Aorta (tissue), 5 donors: ENCODE measurements at places on chromosomes 11 and 22. TPM values are rescaled to one million over a fixed set of nuclear protein-coding genes. Genes with fewer than 3 reads are reported as not detected.
A peak's percentile ranks its signal among the peaks of the same experiment; 100 is the strongest.

The THY1 gene
- 19.3 TPM for total RNA-seq

The HPS5 gene
- 22.6 TPM for total RNA-seq

The PRG3 gene
- not detected for total RNA-seq

The FKBP2 gene
- total RNA-seq: 50.2 TPM

The NCF4 gene
- total RNA-seq: 22.9 TPM

The CENPM gene
- 0.58 TPM for total RNA-seq

The DEFB131B gene
- not detected for total RNA-seq

The CCDC83 gene
- not detected for total RNA-seq

GRCh38 chr11:42013656-42014201, 554.3 kb upstream of the LRRC4C start:
- DNase-seq: no peak
- no peak overlapping the region for H3K27ac ChIP-seq
- no peak overlapping the region for H3K4me3 ChIP-seq
- no peaks in the 10 kb centered on the region for H3K36me3 ChIP-seq
- no peaks in the 10 kb centered on the region for H3K27me3 ChIP-seq

DNA sequence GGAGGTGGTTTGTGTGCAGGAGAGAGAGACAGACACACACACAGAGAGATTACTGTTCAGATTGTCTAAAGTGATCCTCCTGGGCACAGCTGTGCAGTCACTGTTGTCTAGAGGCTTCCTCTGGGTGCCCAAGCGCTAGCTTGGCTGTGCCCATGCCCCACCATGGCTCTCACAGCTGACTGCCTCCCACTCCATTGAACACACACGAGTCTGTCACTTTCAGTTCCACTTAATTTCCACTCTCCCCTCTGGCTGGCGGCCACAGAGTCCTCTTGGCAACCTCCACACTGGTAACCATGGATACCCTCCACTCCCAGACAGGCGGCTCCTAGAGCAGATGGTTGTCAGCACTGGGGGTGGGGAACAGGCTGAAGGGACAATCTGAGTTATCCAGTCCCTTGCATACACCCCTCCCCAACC, 29.1 kb downstream of the MAP6 start:
- no peaks in the 10 kb centered on the region for H3K27me3 ChIP-seq
- H3K27ac ChIP-seq: no peak overlapping the region
- H3K4me3 ChIP-seq: no peak overlapping the region
- H3K4me1 ChIP-seq: peaks cover 3% of the 10 kb centered on the region
- no peaks in the 10 kb centered on the region for H3K36me3 ChIP-seq

GRCh38 chr11:128898580-128899344, 7.6 kb downstream of the KCNJ5 start:
- H3K4me3 ChIP-seq: no peak overlapping the region
- DNase-seq: no peak
- no peaks in the 10 kb centered on the region for H3K4me1 ChIP-seq
- H3K27me3 ChIP-seq: no peaks in the 10 kb centered on the region
- H3K36me3 ChIP-seq: no peaks in the 10 kb centered on the region
- no peak overlapping the region for H3K27ac ChIP-seq

DNA sequence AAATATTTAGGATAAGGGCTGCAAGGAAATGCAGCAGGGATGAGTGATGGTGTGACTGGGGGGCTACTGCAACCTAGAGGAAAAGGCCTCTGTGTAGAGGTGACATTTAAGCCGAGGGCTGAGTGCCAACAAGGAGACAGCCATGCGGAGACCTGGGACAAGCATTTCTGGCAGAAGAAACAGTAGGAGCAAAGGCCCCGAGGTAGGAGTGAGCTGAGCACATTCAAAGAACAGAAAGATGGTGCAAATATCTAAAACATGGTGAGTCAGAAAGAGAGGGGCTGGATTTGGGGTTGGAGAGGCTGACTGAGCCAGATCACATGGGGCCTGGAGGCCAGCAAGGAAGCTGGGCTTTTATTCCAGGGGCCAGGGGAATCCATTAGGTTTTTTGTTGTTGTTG, 55.1 kb upstream of the INCENP start:
- H3K4me1 ChIP-seq: no peaks in the 10 kb centered on the region
- H3K36me3 ChIP-seq: no peaks in the 10 kb centered on the region
- H3K4me3 ChIP-seq: no peak overlapping the region
- no peaks in the 10 kb centered on the region for H3K27me3 ChIP-seq
- no peak for DNase-seq
- H3K27ac ChIP-seq: no peak overlapping the region

DNA sequence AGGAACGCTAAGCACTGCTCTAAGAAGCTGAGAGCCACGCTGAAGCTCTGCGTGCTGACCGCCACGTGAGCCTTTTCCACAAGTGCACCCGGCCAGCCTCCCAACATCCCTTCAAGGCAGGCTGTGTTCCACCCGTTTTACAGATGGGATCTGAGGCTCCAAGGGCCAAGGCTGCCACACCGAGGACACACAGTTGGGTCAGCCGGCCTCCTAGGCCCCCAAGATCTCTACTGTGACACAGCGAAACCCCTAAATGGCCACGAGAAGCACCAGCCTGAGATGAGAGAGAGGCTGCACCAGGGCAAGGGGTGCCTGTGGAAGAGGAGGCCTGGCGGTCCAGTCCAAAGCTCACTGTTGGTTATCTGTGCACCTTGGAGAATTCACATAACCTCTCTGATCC, 11.8 kb upstream of the CD5 start:
- H3K27ac ChIP-seq: no peak overlapping the region
- no peaks in the 10 kb centered on the region for H3K36me3 ChIP-seq
- H3K4me3 ChIP-seq: no peak overlapping the region
- H3K27me3 ChIP-seq: no peaks in the 10 kb centered on the region
- no peak for DNase-seq

- no peak for DNase-seq
- no peaks in the 10 kb centered on the region for H3K27me3 ChIP-seq
- no peak overlapping the region for H3K27ac ChIP-seq
- no peaks in the 10 kb centered on the region for H3K4me1 ChIP-seq
- H3K4me3 ChIP-seq: no peak overlapping the region
These were observed 16.7 kb downstream of the TP53AIP1 start for GRCh38 chr11:128926000-128926399.

DNA sequence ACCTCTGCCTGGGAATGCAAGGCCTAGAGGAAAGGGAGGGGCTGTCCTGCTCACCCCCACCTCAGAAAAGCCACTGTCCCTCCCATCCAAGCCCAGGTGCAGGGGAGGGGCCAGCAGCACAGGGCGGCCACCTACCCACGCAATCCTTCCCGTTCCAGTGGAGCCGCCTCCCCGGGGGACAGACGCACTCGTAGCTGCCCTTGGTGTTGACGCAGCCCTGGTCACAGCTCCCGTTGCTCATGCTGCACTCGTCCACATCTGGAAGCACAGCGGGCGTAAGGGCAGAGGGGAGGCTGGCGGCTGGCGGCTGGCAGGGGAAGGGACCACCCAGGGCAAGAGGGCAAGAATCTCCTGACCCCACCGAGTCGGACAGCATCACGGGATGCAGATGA, 40.3 kb upstream of the TTLL12 start:
- H3K4me3 ChIP-seq: no peak overlapping the region
- H3K27me3 ChIP-seq: no peaks in the 10 kb centered on the region
- no peaks in the 10 kb centered on the region for H3K4me1 ChIP-seq
- H3K36me3 ChIP-seq: no peaks in the 10 kb centered on the region
- no peak overlapping the region for H3K27ac ChIP-seq

DNA sequence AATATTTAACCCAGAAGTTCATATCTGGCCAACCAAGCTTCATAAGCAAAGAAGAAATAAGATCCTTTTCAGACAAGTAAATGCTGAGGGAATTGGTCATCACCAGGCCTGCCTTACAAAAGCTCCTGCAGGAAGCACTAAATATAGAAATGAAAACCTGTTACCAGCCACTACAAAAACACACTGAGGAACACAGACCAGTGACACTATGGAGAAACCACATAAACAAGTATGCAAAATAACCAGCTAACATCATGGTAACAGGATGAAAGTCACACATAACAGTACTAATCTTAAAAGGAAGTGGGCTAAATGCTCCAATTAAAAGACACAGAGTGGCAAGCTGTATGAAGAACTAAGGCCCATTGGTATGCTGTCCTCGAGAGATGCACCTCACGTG, 311.4 kb downstream of the DYNC2H1 start:
- no peaks in the 10 kb centered on the region for H3K4me1 ChIP-seq
- no peaks in the 10 kb centered on the region for H3K36me3 ChIP-seq
- no peak overlapping the region for H3K27ac ChIP-seq
- no peak for DNase-seq

GRCh38 chr11:69293819-69294505, at the start of gene MYEOV:
TSS of gene MYEOV (plus strand) at chr11:69294155. CDS start at chr11:69295355, 1,200 bp downstream.
- no peaks in the 10 kb centered on the region for H3K36me3 ChIP-seq
- no peak within 1 kb of the TSS for H3K27ac ChIP-seq
- DNase-seq: peak; percentile 49
- H3K4me3 ChIP-seq: no peak within 1 kb of the TSS
- no peaks in the 10 kb centered on the region for H3K27me3 ChIP-seq

DNA sequence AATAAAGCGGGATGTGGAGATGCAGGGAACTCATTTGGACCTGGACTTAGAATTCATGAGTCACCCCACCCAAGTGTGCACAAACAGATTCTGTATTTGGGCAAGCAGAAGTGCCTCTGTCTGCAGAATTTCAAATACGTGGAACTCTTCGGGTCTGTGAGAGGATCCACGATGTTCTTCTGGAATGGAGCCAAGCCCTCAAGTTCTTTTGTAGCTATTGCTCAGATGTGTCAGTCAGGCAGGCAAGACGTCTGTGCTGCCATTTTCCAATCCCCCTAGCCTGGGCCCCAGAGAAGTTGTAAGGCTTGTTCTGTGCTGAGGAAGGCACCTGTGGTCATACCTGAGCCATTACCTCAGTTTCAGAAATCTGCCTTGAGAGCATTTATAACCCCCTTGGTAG, 132.8 kb upstream of the RASSF10 start:
- DNase-seq: no peak
- H3K27me3 ChIP-seq: no peaks in the 10 kb centered on the region
- H3K4me1 ChIP-seq: no peaks in the 10 kb centered on the region

DNA sequence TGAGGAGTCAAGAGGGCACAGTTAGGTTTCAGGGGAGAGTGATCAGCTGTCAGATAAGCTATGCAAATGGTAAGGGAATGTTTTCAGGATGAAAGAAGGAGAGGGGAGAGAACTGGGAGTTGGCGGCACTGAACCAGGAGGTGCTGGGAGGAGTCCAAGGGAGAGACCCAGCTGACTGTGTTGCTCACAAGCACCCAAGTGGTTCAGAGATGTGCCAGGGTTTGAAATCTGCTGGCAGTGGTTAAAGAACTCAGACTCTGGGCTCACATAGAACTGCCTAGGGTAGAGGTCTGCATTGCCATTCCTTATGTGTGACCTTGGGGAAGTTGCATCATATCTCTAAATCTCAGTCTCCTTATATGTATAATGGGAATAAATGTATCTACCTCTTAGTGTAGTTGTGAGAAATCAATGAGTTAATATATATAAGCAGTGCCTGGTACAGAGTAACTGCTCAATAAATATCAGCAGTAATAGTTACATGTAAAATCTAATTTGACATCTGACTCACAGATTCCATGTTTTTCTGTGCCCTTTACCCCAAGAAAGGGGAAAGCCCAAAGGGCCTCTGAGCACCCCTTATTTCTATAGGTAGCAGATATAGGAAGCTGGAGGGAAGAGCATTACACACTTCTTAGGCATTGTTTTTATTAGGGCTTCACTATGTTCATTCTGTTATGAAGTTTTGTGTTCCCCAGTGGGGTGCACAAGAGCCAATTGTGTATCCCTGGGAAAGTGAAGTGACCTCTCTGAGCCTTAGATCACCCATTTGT, 66.9 kb upstream of the SESN3 start:
- no peak overlapping the region for H3K27ac ChIP-seq
- H3K36me3 ChIP-seq: no peaks in the 10 kb centered on the region
- H3K4me3 ChIP-seq: no peak overlapping the region

- no peak for DNase-seq
- peaks cover 3% of the 10 kb centered on the region for H3K36me3 ChIP-seq
- H3K4me1 ChIP-seq: no peaks in the 10 kb centered on the region
- no peak overlapping the region for H3K27ac ChIP-seq
These were observed 34.4 kb downstream of the BRD1 start for GRCh38 chr22:49793296-49793695.

- H3K4me3 ChIP-seq: no peak overlapping the region
- H3K4me1 ChIP-seq: no peaks in the 10 kb centered on the region
- H3K27ac ChIP-seq: no peak overlapping the region
- DNase-seq: no peak
These were observed 23.9 kb upstream of the SWAP70 start for GRCh38 chr11:9639985-9640384.

GRCh38 chr11:44936525-44936924, 14.2 kb downstream of the TP53I11 start:
- H3K27me3 ChIP-seq: no peaks in the 10 kb centered on the region
- no peak overlapping the region for H3K27ac ChIP-seq
- no peaks in the 10 kb centered on the region for H3K4me1 ChIP-seq

DNA sequence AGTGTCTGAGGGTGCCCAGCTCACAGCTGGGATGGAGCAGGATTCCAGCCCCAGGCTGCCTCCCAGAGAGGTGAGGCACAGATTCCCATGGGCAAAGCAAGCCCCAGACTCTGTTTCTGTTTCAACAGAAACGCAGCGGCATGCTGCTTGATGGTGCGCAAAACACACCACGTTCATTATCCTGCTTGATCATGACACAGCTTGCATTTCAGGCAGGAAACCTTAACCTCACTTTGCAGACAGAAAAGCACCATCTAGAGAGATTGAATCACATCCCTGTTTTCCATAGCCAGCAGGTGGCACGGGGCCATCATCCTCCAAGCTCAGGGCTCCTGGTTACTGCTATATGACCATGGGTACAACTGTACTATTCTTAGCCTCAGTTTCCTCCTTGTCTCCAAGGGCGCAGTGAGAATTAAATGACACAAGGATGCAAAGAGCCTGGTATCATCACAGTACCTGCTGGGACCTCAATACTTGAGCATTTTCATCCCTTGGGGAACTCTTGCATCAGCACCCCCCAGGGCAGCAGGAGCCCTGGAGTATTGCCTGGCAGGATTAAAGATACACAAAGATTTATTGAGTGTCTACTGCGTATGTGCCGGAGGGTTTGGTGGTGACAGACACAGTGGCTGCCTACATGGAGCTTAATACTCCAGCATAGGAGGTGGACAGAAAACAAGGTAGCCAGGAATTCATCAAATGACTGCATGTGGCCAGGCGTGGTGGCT, 110.0 kb downstream of the TP53I11 start:
- H3K4me3 ChIP-seq: no peak overlapping the region
- no peaks in the 10 kb centered on the region for H3K36me3 ChIP-seq
- H3K4me1 ChIP-seq: no peaks in the 10 kb centered on the region
- no peak overlapping the region for H3K27ac ChIP-seq

- H3K27ac ChIP-seq: no peak overlapping the region
- no peaks in the 10 kb centered on the region for H3K27me3 ChIP-seq
- no peaks in the 10 kb centered on the region for H3K4me1 ChIP-seq
- no peak for DNase-seq
- no peaks in the 10 kb centered on the region for H3K36me3 ChIP-seq
These were observed 738.4 kb upstream of the RAG2 start for GRCh38 chr11:37336401-37336800.
